ENCODE measurements at places on chromosomes 2 and 18. TPM values are rescaled to one million over a fixed set of nuclear protein-coding genes. Genes with fewer than 3 reads are reported as not detected.

GRCh38 chr2:230592775-230593174 is 119.9 kb upstream of the CAB39 start:
- DNase-seq, result no peak

DNA sequence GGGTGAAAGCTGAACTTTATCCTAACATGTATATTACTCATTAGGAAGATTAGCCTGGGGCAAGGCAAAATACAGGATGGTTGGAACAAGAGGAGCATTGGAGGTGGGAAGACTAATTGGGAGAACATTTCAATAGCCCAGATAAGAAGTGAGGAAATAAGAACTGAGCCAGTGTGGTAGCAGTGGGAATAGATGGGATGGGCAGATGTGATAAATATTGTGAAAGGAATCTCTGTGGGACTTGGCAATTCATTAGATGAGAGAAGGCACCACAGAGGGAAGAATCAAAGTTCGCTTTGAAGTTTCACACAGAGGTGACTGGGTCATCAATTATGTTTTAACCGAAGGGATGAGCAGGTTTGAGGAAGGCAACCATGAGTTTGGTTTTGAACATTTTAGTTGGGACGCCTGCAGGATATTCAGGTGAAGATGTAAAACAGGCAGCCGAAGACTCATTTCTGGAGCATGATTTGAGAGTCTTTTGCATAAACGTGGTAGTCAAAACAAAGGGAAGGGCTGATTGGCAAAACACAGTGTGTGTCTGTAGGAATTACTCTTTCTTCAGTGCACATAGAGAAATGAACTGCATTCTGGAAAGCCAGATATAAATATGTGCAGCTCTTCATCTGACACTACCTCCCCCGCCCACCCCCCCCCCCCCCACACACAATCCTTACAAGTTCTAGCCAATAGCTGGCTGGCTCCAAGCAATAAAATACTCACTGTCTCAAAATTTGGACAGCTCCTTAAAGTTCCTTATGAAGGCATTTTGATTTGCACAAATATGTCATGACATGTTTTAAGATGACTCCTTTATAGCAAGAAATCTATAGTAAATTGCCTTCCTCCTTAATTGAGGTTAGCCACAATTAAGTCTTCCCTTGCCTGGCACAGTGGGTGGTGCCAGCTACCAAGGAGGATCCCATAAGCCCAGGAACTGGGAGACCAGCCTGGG is 1.9 kb upstream of the SLC1A4 start:
- no peak for DNase-seq

GRCh38 chr2:174442546-174443510 is 44.0 kb downstream of the GPR155 start:
- no peak for DNase-seq

- DNase-seq, result no peak
These were observed 221.0 kb downstream of the NOL4 start for GRCh38 chr18:34003687-34004086.

DNA sequence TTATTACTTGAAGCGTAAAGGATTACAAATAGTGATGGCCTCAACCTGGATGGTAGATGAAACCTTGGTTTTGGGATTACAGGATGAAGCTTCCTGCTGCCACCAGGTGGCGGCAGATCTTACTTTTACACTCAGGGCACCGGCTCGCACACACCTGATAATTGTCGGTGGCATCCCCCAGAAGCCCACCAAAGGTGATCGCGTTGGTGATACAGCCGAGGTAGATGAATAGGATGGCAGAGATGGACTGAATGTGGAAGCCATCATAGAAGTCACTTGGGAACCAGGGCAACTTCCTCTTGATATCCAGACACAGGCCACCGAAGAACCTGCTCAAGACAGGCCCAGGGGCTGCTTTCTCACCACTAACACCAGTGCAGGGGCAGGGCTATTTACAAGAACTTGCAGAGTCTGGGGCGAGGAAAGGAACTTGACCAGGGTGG is 51.8 kb downstream of the MTHFD2 start:
- no peak for DNase-seq

GRCh38 chr2:8232871-8233270 is 449.0 kb upstream of the ID2 start:
- DNase-seq, result no peak

The CLHC1 gene
- total RNA-seq, result 2.0 TPM

DNA sequence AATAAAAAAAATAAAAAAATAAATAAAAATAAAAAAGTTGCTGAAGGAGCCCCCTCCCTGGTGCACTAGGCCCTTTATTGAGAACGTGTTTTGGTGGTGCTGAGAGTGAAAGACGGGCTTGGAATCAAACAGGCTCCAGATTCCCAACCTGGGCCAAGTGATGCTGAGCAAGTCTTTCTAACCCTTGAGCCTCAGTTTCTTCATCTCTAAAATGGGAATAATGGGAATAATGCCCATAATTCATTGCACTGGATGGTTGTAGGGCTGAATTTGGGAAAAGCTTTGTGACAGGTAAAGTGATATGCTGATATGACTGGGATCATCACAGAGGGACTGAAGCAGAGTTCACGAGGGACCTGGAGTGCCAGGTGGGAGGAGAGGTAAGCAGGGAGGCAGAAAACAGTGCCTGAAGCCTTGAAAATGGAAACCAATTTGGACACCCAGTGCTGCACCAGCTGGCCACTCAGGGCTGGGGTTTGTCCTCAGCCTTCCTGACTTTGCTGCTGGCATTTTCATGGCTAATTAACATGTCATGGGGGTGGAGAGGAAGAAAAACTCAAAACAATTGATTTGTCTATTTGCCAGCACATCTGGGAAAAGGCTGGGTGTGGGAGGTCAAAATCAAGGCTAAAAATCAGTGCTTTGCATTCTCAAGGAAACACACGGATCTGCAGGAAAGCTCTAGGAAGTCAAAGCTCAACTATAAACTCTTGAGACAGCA is 241.3 kb downstream of the LOXHD1 start:
- DNase-seq, result no peak

DNA sequence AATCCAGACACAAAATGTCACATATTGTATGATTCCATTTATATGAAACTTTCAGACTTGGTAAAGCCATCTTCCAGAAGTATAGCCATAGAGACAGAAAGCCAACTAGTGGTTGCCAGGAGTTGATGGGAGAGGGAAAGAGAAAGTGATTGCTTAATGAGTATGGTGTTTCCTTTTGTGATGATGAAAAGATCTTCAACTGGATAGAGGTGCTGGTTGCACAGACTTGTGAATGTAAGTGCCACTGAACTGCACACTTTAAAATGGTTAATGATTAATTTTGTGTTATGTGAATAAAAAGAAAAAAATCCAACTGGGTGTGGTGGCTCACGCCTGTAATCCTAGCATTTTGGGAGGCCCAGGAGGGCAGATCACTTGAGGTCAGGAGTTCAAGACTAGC is 135.3 kb upstream of the SLC1A4 start:
- no peak for DNase-seq

The GPR155 gene
- 8.6 TPM for total RNA-seq

DNA sequence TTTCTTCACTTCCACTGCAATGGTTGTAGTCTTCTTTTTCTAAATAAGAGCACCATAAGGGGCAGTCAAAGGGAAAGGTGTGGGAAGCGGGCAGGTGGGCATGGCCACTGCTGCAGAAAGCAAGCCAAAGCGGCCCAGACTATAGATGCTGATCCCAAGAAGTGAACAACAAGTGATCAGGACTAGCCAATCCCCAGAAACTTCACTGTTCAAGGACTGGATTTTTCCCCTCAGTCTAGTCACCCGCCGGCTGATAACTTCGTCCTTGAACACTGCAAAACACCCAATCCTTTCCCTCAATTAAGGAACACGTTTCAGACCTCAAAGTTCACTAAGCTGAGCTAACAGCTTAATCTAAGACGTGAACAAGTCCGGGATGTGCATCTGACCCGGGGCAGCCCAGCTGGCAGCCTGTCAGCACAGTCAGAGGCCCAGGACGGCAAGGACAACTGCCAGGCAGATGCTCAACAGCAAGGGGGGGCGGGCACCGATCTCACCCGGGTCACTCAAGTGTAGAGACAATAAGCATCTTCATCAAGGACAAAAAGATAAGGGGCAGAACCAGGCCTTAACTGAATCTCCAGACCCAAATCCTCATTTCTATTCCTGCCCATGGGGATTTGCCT is 59.8 kb downstream of the HDLBP start:
- DNase-seq, result peak; percentile 90

DNA sequence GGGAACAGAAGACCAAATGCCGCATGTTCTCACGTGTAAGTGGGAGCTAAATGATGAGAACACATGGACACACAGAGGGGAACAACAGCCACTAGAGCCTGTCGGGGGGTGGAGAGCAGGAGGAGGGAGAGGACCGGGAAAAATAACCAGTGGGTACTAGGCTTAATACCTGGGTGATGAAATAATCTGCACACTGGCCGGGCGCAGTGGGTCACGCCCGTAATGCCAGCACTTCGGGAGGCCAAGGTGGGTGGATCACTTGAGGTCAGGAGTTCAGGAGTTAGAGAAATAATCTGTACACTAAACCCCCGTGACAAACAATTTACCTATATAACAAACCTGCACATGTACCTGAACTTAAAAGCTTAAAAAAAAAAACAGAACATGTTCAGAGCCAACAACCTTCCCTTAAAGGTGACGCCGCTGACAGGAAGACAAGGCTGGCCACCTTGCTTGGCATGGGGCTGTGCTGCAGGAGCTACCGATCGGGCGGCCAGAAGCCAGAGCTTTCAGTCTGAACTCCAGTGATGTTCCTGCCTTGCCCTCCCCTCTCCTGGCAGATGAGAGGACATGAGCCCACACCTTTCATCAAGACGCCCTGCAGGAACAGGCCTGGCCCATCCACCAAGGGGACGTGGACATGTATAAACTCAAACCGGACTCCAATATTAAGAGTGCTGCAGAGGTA is 11.2 kb downstream of the SLC66A2 start:
- peak; percentile 82 for DNase-seq

GRCh38 chr2:54456612-54457322 is 640 bp downstream of the SPTBN1 start:
- DNase-seq, result no peak

GRCh38 chr2:15265889-15266288 is 295.2 kb downstream of the NBAS start:
- no peak for DNase-seq

DNA sequence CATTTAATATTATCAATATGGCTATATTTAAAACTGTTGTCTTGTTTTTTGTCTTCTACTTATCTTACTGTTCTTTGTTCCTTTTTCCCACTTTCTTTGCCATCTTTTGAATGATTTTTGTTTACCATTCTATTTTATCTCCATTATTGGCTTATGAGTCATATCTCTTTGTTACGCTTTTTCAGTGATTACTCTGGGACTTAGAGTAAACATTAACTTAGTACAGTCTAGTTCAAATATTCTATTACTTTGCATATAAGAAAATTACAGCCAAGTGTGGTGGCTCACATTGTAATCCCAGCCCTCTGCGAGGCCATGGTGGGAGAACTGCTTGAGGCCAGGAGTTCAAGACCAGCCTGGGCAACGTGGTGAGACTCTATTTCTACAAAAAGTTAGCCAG is 26.1 kb downstream of the ADCY3 start:
- no peak for DNase-seq

Data from right lobe of liver (tissue), 6 donors.